ENCODE measurements at places on chromosomes 7 and 10. TPM values are rescaled to one million over a fixed set of nuclear protein-coding genes. Genes with fewer than 3 reads are reported as not detected.

HOXA11 gene
- total RNA-seq = not detected

ASZ1 gene
- total RNA-seq = not detected

IKZF1 gene
- 4.1 TPM for total RNA-seq

AMPH gene
- 153 TPM for total RNA-seq

PPP1R17 gene
- total RNA-seq = 1.2 TPM

SLC26A4 gene
- 16.4 TPM for total RNA-seq

FAM221A gene
- 18.5 TPM for total RNA-seq

SEPTIN7 gene
- 697 TPM for total RNA-seq

FAM131B gene
- total RNA-seq = 138 TPM
